ENCODE measurements at places on chromosomes 3 and 15.
A peak's percentile ranks its signal among the peaks of the same experiment; 100 is the strongest.

- no peak for DNase-seq
These were observed 87.5 kb downstream of the PIK3CB start for GRCh38 chr3:138747225-138747624.

- peak; percentile 61 for DNase-seq
These were observed 7.5 kb upstream of the CMTM6 start for GRCh38 chr3:32510075-32510724.

DNA sequence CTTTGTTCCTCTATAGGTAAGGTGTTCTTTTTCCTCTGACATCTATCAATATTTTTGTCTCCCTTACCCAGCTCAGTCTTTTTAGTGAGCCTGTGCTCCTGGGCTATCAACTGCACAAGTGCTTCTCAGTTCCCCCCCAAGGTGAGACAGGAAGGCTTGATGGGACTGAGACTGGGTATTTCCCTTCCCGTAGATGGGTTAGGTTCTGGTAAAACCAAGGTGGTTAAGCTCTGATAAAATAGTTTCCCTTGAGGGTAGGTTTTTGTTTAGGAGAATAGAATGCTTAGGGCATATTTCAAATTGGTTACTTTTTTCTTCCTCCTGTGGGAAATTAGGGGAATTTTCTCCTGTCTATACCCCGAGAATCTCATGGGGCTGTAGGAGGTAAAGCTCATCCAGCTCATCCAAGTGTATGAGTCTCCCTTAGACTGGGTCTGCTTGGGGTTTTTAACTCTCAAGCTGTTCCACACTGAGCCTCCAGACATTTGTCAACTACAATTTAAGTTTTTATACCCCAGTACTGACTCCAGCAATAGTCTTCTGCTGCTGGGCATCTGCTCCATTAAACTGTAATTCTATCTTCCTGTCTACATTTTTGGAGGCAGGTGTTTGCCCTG is 44.9 kb downstream of the OXSR1 start:
- no peak for DNase-seq

- no peak for DNase-seq
These were observed 24.8 kb downstream of the GABRA5 start for GRCh38 chr15:26891448-26892181.

DNA sequence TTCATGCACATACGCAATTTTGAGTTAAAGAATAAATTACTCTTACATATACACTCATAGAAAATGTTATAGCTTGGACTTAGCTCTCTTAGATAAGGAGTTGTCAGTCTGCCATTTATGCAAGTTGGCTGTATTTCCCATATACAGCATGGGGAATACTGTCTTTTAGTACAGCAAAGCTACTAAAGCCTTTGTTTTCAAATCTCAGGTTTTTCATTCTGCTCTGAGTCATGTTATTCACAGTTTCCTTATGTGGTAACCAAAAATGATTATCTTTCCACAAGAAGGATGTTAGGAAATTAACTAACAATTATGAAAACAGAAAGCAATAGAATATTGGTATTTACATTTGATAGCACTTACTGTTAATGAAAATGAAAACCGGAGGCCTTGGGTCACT is 4.3 kb upstream of the TIPARP start:
- DNase-seq = no peak

DNA sequence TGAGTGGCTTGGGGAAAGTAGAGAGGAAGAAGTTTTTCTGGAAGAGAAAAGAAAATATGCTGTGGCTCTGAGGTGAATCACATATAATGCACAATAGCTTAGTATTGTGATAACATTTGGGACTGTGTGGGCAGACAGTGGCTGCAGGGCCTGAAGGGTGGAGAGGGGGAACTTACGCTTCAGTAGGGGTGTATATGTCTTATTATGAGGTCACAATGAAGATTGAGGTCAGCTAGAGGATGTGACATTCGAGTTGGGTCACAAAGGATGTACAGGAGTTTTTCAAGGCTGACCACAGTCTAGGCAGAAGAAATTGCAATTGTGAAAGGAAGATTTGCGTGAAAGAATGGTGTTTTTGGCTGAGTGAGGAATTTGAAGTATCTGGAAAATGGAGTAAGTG is 414.8 kb downstream of the LPP start:
- DNase-seq = no peak

GRCh38 chr3:156787001-156787400 is 39.2 kb upstream of the LEKR1 start:
- DNase-seq = no peak

- DNase-seq = no peak
These were observed 166.1 kb downstream of the PGPEP1L start for GRCh38 chr15:98841419-98841970.

- DNase-seq = no peak
These were observed 118.2 kb upstream of the TGFBR2 start for GRCh38 chr3:30488070-30488756.

- DNase-seq = no peak
These were observed 492.4 kb upstream of the FRG2C start for GRCh38 chr3:75171630-75172230.

DNA sequence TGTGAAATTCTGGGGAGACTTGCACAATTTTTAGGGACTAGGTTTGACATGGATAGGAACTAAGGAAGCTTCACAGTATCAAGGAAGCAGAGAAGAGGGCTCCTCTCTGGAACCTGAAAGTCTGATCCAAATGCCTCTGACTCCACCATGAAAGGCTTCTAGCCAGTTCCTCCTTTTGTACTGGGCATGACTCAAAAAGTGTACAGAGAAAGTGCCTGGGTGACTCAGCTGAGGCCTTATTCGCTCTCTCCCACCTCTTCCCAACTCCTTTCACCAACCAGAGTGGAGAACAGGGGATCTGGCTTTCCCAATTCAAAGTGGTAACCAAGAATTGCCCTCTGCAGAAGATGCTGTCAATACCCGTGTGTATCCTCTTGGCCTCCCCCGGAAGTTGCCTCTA is 342.9 kb upstream of the PROK2 start:
- no peak for DNase-seq

DNA sequence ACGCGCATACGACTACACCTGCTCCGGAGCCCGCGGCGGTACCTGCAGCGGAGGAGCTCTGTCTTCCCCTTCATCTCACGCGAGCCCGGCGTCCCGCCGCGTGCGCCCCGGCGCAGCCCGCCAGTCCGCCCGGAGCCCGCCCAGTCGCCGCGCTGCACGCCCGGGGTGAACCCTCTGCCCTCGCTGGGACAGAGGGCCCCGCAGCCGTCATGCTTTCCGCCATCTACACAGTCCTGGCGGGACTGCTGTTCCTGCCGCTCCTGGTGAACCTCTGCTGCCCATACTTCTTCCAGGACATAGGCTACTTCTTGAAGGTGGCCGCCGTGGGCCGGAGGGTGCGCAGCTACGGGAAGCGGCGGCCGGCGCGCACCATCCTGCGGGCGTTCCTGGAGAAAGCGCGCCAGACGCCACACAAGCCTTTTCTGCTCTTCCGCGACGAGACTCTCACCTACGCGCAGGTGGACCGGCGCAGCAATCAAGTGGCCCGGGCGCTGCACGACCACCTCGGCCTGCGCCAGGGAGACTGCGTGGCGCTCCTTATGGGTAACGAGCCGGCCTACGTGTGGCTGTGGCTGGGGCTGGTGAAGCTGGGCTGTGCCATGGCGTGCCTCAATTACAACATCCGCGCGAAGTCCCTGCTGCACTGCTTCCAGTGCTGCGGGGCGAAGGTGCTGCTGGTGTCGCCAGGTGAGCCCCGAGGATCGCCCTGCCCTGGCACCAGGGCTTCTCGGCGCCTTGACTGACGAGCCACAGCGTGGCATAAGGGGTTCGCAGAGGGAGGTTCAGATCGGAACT is 420 bp downstream of the SLC27A2 start:
- peak; percentile 42 for DNase-seq

GRCh38 chr15:43283526-43283925 is 16.8 kb upstream of the TGM5 start:
- no peak for DNase-seq

- no peak for DNase-seq
These were observed 36.3 kb downstream of the LRTM1 start for GRCh38 chr3:54891540-54891897.

DNA sequence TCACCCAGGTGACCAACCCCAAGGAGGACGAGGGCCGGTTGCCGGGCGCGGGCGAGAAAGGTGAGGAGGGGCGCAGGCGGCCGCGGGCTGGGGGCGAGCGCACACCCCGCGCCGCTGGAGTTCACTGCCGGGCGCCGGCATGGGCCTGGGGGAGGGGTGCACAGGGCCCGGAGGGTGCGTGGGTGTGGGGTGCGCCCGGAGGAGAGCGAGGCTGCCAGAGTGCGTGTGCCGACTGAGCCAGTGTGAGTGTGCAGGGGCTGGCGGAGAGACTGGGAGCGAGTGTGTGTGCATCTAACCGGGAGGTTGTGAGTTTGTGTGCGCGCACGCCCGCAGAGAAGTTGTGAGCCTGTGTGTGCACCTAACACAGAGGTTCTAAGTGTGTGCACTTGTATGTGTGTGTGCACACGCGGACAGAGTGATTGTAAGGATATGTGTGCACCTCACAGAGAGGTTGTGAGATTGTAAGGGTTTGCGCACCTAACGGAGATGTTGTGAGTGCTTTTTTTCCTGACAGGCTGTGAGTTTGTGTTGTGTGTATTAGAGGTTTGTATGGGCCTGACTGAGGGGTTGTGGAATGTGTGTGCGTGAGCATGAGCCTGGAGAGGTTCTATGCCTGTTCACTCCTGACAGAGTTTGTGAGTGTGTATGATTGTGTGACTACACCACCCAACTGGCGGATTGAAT is 681 bp downstream of the CTDSPL start:
- DNase-seq = peak; percentile 66

- DNase-seq = no peak
These were observed 281.7 kb downstream of the XXYLT1 start for GRCh38 chr3:194989241-194989640.

- DNase-seq = no peak
These were observed 126.3 kb upstream of the NANOGP8 start for GRCh38 chr15:35211240-35211902.

DNA sequence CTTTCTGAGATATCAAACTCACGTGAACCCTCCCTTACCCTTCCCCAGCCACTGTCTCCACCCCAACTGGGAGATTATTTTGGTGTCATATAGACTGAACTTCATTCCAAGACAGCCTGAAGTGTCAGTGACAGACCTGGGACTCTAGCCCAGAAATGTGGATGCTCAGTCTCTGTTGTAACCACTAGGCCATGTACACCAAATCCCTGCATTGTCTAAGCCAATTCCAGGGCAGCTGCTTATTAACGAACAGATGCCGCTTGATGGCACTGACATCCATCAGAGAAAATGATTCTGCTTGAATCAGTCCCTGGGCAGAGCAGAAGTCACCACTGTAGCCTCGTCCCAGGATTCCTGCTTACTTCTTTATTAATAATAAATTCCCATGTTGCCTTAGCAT is 305.5 kb downstream of the GRM7 start:
- no peak for DNase-seq

DNA sequence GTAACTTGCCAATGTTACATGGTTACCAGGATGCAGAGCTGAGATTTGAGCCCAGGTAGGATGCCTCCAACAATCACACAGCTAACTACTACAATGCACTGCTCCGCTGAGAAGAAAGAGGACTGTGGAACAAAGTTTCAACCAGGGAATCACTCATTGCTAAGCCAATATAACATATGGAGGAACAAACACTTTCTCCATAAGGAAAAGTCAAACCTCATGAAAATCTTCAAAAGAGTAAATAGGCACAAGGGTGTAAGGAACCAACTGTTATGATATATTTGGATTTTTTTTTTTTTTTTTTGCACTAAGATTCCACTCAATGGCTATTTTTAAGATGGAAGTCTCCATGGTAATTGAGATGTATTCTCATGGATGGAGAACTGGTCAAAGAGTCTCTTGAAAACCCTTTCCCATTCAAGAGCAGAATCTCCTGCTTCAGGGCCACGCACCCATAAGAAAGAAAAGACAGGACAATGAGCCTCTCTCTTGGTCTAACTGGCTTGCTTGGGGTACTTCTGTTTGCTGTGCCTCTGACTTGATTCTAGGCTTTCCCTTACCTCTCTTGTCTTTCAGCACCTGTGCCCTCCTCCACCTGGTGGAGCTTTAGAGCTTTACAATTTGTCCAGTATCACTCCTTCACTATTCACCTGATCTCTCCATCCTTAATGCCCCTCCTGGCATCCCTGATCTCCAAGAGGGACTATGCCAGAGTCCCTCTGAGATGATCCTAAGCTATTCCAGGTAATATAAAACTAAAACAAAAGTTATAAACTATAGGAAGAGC is 252.8 kb downstream of the NTRK3 start:
- no peak for DNase-seq

DNA sequence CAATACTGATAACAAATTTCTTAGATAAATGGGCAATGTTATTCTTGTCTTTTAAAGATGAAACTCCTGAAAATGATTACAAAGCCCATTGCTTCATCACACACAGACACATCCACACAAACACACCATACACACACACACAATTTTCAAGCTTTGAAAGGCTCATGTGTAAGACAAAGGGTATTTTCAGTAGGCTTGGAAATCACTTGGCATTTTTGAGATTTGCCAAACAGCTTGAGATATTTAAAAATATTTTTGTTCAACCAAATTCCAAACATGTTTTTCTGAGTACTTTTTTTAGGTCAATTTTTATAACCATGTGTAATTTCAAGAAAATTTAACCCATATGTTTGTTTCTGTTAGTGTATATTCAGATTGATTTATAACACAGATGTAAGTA is 283.7 kb downstream of the ROBO2 start:
- DNase-seq = no peak

DNA sequence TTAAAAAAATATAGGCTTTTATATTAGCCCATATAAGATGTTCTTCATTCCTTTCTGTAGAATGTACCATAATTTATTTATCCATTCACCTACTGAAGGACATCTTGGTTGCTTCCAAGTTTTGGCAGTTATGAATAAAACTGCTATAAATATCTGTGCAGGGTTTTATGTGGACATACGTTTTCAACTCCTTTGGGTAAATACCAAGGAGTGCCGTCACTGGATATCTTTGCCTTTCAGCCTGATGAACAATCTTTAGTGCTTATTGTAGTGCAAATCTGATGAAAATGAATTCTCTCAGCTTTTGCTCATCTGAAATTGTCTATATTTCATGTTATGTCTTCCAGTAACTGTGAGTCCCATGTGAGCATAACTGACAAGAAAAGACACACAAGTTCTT is 26.6 kb upstream of the BLM start:
- DNase-seq = no peak

DNA sequence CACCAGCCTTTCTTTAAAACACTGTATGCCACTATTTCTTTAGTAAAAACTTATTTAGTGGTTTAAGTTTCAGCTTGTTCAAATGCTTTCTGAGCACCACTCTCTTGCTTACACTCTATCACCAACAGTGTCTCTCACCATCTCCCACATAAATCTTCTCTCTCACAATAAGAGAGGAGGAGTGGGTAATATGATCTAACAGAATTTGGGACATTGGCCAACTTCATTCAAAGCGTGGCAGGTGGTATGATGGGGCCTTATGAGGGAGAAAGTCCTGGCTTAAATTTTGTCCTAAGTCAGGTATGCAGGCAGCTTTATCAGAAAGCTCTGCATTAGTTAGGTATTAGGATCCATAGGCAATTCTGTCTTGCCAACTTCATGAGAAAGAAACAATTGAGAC is 1132.5 kb downstream of the TUSC7 start:
- DNase-seq = no peak

DNA sequence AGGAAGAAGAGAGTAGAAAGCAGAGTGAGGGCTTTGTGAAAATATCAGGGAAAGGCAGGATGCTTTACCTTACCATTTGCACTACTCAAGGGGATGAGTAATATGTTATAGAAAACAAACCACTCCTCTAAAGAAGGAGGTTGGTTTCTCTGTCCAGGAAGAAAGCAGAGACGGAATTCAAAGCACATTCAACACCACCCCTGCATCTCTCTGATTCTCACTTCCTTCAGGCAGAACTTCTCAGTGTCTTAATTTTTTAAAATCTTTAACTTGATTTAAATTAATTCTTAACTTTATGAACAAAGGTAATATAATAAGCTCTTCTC is 82.4 kb downstream of the NR2F2 start:
- no peak for DNase-seq
